ENCODE measurements at places on chromosomes 7 and 10.

DNA sequence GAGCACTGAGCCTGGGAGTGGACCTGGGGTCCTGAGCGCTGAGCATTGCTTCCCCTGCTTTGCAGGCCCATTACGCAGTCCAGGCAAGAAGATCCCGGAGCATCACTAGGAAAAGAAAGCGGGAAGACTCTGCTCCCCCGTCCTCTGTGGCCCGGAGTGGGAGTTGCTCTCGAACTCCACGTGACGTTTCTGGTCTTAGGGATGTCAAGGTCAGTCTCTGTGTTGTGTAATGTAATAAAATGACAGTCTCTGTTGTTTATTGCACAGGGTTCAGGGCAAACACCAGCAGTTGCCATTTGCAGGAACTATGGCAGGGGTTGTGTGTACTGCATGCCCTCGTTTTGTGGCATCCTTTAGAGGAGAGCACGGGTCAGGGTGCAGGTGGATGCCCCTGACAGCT is 10.0 kb downstream of the IDI2 start:
- DNase-seq: no peak

DNA sequence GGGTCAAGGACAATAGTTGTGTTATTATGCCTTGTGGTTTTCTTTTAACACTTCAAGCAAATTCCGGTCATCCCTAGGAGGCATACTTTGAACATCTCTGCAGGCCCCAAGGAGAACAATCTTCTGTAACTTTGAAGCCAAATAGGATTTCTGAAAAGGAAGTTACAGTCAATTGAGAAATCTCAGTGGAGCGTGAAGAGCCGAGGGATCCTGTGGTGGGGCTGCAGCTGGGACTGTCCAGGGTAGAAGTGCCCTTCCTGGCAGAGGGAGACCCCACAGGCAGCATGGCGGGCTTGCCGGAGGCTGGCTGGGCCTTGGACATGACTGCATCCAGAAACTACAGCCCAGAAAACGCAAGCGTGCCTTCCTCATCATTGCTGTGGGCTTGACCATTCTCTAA is 179.7 kb downstream of the PTPN20 start:
- DNase-seq: no peak

DNA sequence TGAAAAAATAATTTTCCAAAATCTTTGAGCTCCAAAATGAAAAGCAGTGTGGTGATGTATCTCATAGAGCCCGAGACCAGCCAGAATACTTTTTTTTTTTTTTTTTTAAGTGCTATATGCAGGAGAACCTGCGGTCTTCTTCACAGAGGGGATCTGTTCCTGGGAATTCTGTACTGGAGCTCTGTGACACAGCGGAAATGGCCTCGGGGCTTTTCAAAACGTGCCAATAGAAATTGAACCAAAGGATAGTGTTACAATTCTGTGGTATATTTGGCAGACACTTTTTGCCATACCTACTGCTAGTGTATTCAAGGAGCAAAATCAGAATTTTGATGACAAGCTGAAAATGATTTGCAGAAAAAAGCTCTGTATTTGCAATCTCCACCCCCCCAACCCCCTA is 1429.3 kb upstream of the LRRTM3 start:
- DNase-seq: no peak

DNA sequence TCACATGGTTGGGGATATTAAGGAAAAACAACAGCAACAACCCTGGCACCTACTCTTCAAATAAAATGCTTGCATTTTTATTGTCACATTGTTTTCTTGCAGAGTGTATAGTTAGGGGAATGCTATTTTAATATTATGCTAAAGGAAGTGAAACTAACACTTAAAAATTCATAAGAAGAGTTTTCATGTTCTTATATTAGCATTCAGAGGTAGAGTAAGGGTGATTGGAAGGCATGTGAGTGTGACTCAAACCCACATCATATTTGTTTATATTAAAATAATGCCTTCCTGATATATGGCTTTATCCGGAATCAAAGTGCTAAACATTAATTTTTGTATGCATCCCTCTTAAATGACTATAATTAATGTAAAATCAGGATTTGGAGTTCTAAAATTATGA is 59.8 kb upstream of the TES start:
- DNase-seq: no peak

DNA sequence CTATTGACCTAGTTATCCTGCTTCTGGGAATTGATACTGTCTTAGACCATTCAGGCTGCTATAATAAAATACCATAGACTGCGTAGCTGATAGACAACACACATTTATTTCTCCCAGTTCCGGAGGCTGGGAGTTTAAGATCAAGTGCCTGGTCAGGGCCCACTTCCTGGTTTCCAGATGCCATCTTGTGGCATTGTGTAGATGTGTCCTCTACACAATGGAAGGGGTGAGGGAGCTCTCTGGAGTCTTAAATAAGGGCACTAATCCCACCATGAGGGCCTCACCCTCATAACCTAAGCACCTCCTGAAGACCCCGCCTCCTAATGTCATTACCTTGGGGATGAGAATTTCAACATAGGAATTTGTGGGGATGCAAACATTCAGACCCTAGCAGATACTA is 62.4 kb downstream of the SLC35B4 start:
- peak; percentile 3 for DNase-seq

- no peak for DNase-seq
Measured at GRCh38 chr10:10685566-10685965, 332.1 kb upstream of the CELF2 start.

DNA sequence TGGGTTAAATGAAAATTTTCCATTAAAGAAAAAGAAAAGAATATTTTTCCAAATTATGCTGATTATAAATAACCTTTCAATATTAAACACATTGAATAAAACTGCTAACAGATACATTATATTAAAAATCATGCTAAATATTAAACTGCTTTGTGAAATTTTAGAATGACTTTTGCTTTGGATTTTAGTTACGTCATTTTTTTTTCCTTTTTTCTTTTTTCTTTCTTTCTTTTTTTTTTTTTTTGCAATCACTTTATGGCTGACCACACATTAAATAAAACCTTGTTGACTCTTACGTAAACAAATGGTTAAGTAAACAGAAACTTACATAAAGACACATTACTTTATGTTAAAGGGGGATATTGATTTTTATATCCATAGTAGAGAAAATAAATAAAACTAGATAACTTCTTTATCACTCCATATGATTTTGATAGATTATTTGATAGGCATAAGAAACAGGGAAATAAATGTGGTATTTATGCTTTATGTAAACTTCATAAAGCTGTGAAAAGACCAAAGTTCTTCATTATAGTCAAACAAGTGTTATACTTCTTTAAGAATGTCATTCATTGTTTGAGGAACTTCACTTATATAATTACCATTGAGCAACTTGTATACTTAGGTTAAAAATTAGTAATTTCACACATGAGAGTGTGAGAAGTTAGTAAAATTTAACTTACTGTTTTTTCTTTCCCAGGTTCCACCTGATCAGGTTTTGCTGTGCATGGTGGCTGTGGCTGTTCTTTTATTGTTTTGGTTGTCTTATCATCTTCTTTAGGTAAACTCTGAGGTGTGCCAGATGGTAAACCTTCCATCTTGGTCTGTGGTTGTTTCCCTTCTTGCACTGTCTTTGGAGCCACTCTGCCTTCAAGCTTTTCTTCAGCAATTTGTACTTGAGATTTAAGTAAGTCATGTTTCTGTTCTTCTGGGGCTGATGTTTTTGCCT is 197.3 kb downstream of the PCLO start:
- DNase-seq: no peak

GRCh38 chr10:21265622-21266021 is 259.9 kb downstream of the SKIDA1 start:
- no peak for DNase-seq

DNA sequence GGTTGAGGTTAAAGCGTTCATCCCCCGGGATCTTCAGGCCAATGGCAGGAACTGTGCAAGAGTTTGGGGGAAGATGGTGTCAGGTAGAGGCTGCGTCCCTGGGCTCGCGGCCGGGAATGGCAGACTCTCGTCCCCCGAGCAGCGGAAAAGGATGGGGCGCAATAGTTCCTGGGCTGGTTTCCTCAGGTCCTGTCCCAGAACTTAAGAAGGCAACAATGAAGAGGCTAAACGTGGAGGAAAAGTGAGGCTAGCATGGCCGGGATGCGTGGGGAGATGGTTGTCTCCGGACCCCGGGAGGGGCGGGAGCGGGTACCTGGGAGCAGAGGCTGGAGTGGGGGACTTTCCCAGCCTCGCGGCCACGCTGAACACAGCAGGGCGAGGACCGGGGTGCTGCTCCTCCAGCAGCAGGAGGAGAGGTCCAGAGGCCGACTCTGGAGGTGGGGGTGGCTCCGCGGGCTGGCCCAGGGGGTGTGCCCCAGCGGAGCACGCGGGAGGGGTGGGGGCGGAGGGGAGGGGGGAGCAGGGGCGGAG is 882 bp downstream of the IRF5 start:
- DNase-seq: no peak

DNA sequence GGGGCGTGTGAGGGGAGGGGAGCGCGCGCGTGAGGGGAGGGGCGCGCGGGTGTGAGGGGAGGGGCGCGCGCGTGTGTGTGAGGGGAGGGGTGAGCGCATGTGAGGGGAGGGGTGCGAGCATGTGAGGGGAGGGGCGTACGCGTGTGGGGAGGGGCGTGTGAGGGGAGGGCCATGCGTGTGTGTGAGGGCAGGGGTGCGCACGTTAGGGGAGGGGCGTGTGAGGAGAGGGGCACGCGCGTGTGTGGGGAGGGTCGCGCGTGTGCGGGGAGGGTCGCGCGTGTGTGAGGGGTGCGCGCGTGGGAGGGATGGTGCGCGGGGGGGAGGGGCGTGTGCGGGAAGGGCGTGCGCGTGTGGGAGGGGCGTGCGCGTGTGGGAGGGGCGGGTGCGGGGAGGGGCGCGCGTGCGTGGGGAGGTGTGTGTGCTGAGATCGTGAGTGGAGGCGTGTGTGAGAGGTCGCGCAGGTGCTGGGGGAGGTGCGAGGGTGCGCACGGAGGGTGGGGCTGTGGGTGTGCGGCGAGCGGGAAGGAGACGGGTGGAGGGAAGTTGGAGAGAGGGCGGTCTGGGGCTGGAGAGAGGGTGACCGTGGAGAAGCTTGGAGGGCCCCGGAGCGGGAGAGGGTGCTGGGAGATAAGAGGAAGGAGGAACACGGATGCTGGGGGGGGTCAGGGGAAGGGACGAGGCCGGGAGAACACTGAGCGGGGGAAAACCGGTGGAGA is 19.7 kb downstream of the MXI1 start:
- peak; percentile 67 for DNase-seq
